Kidney glomerular epithelial cell (primary cell): ENCODE measurements at places on chromosomes 13 and 19.

DNA sequence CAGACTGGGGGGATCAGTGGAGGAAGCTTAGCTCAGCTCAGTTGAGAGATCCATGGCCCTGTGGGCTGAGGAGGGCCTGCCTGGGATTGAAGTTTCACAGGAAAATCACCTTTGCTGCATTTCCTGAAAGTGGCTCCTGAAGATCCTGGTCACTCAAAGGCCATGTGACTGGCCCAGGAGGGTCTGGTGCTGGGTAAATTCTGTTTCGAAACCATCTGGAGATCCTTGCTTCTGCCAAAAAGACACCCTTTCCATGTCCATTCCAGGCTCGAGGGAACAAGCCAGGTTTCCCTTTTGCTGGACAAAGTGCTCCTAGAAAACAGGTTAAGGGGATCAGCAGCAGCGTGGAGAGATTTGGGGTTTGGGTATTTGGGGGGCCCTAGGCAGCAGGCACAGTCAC lies 293.3 kb downstream of the ZNF536 start:
- no peak for DNase-seq

DNA sequence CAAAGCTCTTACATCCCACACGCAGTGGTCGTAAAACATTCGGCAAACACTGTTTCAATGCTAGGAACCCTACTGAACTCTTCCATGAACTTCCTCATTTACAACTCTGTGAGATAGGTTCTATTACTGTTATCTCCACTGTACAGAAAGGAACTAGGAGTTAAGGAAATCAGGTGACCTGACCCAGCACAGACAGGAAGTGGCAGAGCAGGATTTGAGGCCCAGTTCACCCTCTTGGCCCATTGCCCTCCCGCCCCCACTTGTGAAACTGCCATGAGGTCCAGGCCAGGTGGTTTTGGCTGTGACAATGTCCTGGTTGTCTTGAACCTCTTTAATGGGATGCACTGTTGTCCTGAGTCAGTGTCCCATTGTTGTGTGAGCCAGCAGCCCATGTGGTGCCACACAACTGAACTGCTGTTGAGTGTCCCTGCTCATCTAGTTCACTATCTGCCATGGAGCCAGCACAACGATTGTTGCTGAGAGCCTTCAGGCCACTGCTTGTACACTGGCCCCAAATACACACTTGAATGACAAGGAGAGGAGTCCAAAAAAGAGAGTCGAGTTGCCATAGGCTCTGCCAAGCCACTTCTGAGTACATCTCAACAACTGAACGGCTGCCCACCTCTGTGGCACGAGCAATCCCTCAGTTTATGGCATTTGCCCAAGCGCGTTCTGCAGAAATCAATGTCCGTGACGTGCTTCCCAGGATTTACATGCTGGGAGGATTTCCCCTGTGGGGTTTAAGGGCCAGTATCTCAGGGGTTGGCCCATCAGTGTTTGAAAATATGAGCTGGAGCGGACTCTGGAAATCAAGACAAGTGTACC lies 484.6 kb downstream of the TSHZ3 start:
- no peak for DNase-seq

GRCh38 chr13:66405908-66406802 lies 824.0 kb downstream of the PCDH9 start:
- peak; percentile 49 for DNase-seq

GRCh38 chr13:61965756-61966155 lies 550.1 kb upstream of the PCDH20 start:
- DNase-seq, result no peak

GRCh38 chr19:42424345-42424707 lies 2.9 kb downstream of the LIPE start:
- no peak for DNase-seq

DNA sequence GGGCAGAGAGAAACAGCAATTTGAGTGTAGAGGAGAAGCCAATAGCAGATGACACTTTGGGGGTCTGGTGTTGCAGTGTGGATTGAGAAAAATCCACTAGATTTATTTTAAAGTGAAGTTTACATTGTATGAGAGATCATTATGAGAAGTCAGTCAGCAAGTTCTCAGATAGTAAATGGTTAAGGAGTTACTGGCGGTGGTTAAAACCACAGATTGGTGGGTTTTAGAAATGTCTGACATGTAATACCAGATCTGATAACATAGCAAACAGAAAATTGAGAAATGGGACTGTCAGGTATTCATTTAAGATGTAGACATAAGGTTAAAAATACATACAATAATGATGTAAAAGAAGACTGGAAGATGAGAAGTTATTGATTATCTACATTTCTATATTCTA lies 7.2 kb downstream of the ABHD13 start:
- DNase-seq, result no peak

DNA sequence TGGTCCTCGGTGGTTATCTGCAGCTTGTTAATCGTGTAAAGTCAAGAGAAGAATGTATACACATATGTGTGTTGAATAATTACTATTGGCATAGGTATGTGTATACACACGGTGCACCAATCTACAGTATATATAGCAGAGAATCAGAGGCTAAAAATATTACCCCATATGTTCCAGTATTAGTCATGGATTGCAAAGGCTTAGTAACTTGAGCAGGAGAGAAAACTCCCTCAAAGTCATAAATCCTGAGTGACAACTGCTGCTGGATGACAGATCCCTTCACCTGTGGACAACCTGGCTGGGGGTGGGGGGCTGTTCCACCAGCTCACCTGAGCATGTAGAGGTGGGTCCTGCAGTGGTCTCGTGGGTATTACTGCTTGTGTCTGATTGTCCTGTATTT lies 185.0 kb downstream of the ZNF536 start:
- DNase-seq, result no peak

DNA sequence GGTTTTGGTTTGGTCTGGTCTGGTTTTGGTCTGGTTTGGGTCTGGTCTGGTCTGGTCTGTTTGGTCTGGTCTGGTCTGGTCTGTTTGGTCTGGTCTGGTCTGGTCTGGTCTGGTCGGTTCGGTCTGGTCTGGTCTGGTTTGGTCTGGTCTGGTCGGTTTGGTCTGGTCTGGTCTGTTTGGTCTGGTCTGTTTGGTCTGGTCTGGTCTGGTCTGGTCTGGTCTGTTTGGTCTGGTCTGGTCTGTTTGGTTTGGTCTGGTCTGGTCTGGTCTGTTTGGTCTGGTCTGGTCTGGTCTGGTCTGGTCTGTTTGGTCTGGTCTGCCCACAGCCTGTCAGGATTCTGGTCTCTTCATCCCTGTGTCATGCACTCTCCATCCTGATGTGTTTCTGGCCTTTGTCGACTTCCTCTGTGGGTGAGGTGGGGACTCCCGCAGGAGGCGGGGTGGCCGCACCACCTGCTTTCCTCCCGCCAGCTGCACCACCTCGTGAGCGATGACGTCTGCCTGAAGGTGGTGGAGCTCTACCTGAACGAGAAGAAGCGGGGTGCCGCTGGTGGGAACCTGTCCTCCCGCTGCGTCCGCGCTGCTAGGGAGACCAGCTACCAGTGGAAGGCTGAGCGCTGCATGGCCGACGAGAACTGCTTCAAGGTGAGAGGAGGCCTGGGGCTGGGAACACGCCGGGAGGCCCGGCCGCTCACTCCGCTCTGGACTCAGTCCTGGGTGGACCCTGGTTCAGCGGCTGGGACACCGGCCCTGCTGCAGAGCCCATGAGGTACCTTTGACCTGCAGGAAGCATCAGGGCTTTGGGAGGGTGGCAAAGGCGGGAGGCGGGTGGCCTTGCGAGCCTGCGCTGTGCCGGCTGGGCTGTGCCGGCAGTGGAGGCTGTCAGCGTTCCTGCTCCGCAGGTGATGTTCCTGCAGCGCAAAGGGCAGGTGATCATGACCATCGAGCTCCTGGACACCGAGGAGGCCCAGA lies 12.9 kb upstream of the F2RL3 start:
- DNase-seq, result no peak

DNA sequence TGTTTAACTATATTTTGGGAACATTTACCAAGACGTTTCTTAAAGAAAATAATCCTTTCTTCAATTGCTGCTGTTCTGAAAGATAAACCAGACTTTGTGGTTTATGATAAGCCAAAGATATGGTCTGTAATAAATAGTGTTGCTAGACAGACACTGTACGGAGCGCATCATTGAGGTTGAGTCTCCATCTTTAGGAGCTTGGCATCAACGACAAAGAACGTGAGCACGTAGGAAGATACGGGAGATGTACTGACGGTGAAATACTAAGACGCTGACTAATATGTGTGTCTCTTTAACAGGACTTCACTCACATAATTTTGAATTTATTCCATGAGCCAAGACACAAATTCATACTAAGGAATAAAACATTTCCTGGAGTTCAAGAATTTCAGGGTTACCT lies 16.2 kb downstream of the TEX29 start:
- no peak for DNase-seq

- no peak for DNase-seq
These were observed 7.3 kb upstream of the C13orf46 start for GRCh38 chr13:113981194-113981605.

DNA sequence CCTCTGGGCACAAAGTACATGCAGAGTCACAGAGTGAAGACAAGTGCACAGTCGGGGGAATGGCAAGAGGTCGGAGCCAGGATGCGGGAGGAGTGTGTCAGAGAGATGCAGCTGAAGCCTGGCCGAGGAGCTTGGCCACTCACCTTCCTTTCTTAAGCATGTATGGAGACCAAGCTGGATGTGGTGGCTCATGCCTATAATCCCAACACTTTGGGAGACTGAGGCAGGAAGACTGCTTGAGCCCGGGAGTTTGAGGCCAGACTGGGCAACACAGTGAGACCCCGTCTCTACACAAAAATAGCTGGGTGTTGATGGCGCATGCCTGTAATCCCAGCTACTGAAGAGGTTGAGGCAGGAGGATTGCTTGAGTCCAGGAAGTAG lies 67.0 kb downstream of the LATS2 start:
- DNase-seq, result no peak

DNA sequence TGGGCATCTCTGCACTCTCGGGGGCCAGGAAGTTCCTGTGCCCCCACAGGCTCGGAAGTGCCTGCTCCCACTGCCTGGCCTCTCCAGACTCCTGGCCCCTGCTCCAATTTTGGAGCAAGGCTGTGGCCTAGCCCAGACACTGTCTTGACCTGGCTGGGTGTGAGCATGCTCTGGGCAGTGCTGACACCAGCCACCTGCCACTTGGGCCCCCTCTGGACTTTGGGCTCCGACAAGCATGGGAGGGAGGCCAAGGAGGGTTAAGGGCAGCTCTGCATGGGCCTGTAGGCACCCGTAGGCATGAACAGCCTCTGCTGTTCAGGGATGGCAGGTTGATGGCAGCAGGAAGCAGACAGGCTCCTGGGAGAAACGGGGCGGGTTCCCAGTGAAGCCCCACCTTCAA lies 26.0 kb upstream of the RBM26 start:
- DNase-seq, result no peak
